ENCODE measurements at places on chromosomes 4 and X.

DNA sequence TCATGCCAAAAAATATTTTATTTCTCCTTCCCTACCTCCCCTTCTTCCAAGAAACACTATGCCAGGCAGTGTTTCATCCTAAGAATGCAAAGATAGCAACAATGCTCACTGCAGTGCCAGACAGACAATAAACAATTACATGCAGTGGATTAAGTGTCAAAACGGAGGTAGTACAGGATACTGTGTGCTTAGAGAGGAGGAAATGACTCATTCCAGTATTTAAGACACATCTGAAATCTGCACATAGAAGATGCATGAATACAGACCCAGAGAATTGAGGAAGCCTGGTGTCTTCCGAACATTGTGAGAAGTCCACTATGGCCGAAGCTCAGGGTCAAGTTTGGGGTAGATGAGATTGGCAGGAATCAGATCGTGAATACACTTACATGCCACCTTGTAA, 326.4 kb downstream of the PPP3CA start:
- DNase-seq, result no peak

DNA sequence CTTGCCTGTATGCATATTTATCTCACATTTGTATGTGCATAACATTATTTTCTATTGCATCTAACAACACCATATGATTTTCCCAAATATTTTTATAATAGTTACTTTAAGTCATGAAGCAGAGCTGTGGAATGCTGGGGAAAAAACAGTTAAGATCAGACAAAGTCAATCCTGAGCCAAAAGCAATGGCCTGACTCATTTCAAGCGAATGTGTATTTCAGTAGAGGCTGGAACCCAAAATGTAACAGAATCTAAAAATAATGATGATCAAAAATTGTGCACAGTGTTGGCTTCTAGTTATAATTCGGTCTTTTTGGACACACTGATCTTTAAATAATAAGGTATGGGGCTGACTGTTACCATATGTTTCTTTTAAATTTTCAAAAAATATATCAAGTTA, 516.2 kb upstream of the ADGRL3 start:
- no peak for DNase-seq

GRCh38 chrX:133888984-133889383, 96.4 kb downstream of the GPC3 start:
- no peak for DNase-seq

- no peak for DNase-seq
Measured at GRCh38 chrX:63613531-63614028, 171.4 kb downstream of the ARHGEF9 start.

DNA sequence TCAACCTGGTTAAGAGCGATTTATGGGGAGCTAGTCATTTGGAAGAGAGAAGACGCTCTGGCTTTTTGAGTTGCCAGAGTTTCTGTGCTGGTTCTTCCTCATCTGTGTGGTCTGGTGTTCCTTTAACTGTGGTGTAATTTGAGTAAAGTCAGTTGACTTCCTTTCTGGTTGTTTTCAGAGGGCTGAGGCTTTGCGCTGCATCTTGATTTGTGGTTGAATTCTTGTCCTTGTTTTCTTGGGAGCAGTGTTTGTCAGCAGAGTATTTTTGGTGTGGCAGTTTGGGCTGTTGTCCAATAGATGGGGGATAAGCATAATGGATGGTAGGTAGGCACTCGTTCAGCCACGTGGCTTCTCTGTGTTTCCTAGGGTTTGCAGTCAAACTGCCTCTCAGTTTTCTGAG, 2143.2 kb upstream of the TENM3 start:
- no peak for DNase-seq

Data from tibial artery (tissue), 4 donors.